Activated effector memory CD4-positive, alpha-beta T cell treated with Interleukin-2 at 50 U/mL for 16 hours (primary cell): ENCODE measurements at places on chromosomes 11 and 22.

GRCh38 chr11:3099178-3099577 is 42.0 kb upstream of the CARS1 start:
- no peak for DNase-seq

DNA sequence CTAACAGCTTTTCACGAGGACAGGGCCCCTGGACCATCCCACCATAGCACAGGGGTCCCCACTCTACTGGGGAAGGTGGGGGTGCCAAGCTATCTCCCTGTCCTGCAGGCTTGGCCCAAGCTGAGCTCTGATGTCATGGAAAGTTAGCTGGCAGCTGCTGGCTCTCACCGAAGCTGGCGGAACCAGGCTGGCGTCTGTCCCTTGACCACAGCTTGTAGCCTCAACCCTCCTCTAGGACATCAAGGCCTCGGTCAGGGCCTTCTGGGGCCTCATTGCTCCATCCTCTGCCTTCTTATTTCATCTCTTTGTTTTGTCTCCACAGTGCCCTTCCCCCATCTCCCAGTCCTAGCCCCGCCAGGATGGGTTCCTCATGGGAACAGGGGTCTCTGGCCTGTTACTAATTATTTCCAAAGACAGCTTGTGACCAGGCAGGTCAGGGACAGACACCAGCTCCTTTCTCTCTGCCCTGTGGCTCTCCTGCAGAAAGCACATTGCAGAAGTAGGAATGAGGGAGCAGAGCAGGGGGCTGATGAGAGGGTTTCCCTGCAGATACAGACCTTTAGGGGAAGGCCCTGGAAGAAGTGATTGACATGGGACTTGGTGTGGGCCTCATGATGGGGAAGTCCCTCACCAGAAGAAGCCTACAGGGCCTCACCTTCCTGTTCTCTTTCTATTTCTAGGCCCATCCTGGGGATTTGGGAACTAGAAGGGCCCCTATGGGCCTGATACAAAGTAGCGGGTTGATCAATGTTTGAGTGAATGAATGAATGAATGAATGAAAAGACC is 97.5 kb upstream of the ALX4 start:
- DNase-seq, result no peak

GRCh38 chr11:115942011-115942410 is 437.8 kb upstream of the CADM1 start:
- no peak for DNase-seq

DNA sequence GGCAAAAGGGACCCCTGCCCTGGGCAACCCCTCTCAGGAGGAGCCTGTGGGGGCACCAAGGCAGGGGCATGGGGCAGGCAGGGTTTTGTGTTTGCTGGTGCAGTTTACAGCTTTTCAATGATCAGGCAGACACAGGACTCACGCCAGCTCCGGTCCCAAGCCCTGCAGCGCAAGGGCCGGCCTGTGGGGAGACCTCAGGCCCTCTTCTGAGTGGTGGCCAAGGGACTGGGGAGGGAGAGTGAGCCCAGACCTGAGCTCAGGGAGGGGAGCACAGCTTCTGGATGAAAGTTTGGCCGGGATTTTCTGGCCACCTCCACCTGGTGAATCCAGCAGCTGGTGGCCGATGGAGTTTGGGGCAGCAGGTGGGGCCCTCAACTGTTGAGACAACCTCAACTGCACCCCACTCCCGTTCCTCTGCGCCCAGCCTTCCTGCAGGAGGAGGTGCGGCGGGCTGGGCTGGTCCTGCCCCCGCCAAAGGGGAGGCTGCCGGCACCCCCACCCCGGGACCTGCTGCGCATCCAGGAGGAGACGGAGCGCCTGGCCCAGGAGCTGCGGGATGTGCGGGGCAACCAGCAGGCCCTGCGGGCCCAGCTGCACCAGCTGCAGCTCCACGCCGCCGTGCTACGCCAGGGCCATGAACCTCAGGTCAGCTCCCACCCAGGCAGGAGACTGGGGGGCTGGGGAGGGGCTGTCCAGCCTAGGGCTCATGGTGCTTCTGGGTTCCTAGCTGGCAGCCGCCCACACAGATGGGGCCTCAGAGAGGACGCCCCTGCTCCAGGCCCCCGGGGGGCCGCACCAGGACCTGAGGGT is 3.6 kb downstream of the TCIRG1 start:
- no peak for DNase-seq

GRCh38 chr11:57425565-57426438 is 1.1 kb downstream of the SLC43A3 start:
- DNase-seq, result no peak

DNA sequence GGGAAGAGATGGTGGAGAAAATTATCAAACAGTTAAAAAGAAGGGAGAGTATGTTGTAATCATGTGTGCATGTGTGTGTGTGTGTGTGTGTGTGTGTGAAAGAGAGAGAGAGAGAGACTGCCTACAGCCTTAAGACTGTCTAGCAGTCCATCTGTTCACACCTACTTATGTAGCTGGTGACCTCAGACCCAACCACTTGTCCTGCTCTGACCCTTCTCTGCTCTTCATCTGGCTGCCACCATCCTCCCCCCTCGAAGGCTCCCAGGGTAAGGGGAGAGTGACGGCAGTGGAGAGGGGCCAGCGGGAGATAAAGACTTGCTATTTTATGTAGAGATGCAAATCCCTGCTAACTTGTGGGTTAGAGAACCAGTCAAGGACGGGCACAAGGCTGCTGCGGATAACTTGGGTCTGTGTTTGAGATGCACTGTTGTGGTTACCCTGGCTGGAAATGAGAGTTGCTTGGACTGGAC is 24.9 kb upstream of the GRAMD1B start:
- no peak for DNase-seq

- DNase-seq, result no peak
These were observed 3.3 kb downstream of the RIC8A start for GRCh38 chr11:210803-211180.

DNA sequence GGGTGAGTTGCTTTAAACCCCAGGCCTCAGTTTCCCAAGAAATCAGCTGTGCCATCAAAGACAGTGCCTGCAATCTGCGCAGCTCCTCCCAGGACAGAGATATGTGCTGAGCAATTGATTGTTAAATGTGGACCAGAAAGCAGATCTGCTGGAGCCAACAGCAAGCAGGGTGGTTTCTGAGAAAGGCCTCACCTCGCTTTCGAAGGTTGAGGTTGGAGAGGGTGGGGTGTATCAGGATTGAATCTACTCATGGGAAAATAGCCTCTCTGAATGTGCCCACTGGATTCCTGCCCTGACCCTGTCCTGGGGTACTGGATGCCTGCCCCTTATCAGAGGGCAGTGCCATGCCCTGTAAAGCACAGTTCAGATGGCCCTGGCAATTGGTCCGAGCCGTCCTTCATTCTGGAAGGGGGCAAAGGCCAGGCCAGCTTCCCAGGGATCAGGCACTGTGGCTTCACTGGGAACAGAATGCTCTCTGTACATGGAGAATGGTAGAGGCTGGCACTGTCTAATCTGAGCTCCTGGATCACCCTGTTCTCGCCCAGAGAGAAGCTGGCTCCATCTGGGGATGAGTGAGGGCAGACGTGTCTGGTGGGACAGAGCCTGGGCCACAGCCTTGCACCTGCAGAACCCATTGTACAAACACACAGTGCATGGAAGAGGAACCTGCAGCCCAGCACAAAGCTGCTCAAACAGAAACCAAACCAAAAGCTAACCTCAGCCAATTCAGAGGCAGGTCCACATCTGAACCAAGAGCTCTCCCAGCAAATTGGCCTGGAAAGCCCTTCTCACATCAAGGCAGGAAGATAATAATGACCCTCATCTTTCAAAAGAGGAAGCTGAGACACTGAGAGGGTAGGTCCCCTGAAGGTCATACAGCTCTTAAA is 15.2 kb downstream of the DHCR7 start:
- DNase-seq, result no peak

DNA sequence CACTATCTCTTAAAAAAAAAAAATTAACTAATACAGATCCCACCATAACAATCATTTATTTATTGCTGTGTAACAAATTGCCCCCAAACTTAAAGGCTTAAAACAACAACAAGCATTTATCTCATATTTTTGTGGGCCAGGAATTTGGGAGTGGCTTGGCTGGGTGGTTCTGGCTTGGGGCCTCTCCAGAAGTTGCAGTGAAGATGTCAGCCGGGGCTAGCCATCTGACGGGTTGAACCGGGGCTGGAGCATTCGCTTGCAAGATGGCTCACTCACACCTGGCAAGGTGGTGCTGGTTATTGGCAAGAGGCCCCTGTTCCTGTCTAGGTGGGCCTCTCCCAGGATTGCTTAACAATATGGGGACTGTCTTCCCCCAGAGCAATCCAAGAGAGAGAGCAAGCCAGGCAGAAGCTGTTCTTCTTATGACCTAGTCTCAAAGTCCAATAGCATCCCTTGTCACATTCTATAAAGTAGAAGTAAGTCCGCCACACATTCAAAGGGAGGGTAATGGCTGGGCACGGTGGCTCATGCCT is 29.5 kb downstream of the ACO2 start:
- no peak for DNase-seq

- no peak for DNase-seq
These were observed 16.2 kb downstream of the PLEKHB1 start for GRCh38 chr11:73662445-73663157.

DNA sequence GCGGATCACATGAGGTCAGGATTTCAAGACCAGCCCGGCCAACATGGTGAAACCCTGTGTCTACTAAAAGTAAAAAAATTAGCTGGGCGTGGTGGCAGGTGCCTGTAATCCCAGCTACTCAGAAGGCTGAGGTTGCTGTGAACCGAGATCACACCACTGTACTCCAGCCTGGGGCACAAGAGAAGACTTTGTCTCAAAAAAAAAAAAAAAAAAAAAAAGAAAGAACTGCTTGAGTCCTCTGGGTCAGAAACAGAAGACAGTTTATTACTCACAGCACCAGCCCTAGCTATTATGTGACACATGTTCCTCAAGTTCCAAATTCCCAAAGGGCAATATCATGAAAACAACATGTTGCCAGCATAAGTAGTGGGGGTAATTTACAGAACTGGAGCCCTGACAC is 1014.1 kb upstream of the RAG2 start:
- no peak for DNase-seq

DNA sequence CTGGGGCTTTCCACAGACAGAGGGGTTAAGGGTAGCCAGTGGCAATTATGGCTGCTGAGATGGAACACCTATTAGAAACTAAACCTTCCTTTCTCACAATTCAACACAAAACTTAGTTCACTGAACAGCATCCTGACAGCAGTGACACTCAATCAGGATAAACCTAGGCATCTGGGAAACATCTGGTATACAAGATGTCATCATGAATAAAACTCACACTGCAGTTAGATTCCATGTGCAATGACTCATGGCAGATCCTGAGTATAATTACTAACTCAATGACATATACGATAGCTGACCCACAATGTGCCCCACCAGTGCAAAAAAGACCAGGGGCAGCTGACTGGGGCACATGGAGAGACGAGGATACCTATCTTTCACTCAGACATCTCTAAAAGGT is 17.7 kb downstream of the RBFOX2 start:
- no peak for DNase-seq

GRCh38 chr11:79080551-79080950 is 360.3 kb downstream of the TENM4 start:
- DNase-seq, result no peak

DNA sequence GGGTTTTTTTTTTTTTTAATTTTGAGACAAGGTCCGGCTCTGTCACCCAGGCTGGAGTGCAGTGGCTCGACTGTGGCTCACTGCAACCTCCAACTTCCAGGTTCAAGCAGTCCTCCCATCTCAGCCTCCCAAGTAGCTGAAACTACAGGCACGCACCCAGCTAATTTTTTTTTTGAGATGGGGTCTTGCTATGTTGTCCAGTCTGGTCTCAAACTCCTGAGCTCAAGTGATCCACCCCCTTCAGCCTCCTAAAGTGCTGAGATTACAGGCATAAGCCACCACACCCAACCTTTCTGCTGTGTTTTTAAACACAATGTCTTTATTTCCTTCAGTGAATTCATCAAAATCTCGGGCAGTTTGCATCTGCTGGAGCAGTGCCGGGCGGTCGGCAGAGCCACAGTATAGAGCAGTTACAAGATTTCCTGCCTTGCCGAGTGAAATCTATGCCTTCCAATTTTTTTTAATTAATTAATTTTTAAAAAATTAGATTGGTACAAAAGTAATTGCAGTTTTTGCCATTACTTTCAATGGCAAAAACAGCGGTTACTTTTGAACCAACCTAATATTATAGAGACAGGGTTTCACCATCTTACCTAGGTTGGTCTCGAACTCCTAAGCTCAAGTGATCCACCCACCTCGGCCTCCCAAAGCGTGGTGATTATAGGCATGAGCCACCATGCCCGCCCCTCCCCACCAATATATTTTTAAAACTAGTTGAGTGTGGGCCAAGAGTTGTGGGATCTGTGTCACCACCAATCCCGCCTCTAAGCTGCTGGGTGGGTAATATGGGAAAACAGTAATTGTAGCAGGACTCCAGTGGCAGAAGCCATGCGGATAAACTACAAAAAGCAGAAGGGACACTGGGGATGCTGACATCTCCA is 2.7 kb upstream of the ACY3 start:
- DNase-seq, result no peak

GRCh38 chr22:49887702-49888101 is 30.5 kb downstream of the ALG12 start:
- no peak for DNase-seq

DNA sequence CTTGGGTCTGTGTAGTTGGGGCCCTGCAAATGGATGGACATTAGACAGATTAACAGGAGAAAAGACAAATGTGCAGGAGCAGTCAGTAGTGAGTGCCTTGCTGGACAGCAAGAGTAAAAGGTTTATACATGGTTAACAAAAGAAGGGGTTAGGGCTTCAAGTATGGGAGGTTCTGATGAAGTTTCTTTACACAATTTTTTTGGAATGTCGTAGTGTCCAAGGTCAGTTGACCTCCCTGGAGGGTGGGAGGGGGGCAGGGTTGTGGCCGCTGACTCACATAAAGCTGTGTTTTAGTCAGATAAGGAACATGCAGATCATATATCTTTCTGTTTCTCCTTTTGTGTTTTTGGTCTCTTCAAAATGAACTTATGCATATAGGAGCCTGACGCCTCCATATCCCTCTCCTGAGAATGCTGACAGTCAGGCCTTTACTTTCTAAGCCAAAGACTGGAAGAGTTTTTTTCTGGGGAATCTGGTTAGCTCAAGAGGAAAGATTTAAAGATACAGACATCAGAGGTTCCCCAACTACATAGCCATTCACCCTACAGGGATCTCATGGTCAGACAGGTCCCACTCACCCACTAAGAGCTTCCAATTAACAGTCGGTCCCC is 134.3 kb downstream of the NECTIN1 start:
- DNase-seq, result no peak

GRCh38 chr11:36730761-36731160 is 132.7 kb upstream of the RAG2 start:
- no peak for DNase-seq

DNA sequence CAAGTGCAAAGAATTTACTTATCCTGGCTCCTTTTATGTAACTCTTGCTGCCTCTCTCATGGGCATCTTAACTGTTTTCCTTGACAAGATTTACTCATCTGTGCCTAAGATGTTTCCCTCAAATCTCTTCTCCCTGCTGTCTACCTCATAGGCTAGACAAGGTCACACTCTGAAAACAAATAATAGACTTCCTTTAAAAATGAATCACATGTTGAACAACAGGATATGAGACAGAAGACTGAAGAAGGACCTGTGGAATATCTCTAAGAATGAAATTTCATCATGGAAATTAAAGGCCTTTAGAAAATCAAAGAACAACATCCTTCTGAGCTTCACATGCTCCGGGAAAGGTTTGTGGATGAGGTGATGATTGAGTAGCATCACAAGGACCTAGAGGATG is 6.0 kb upstream of the SCGB2A2 start:
- DNase-seq, result no peak

GRCh38 chr22:44213489-44214043 is 32.8 kb downstream of the PARVG start:
- no peak for DNase-seq

- no peak for DNase-seq
These were observed 427.0 kb upstream of the DDI1 start for GRCh38 chr11:103609117-103610066.

- no peak for DNase-seq
These were observed 7.7 kb upstream of the TTC36 start for GRCh38 chr11:118519549-118519948.

GRCh38 chr11:61728940-61729219 is 23.6 kb upstream of the MYRF start:
- DNase-seq, result no peak
